Activated T-cell treated with anti-CD3 and anti-CD28 coated beads for 48 hours (primary cell): ENCODE measurements at places on chromosomes 6 and 20.

DNA sequence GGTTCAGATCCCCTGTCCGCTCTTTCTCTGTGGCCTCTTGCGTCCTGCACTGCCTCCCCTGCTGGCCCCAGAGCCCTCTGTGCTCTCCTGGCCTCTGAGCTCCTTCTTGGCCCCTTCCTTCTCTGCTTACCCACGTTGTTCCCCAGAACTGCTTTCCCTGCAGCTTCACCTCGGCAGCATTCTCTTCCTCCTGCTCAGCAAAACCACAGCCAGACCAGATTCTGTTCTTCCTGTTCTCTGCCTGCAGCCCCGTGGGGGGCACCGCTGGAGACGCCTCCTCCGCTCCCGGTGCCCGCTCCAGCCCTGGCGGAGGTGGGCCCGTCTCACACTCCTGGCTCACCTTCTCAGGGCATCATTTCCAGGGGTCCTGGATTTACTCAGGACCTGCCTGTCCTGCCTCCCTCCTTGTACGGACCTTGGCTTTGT lies 59.7 kb downstream of the TCP11 start:
- no peak for DNase-seq

DNA sequence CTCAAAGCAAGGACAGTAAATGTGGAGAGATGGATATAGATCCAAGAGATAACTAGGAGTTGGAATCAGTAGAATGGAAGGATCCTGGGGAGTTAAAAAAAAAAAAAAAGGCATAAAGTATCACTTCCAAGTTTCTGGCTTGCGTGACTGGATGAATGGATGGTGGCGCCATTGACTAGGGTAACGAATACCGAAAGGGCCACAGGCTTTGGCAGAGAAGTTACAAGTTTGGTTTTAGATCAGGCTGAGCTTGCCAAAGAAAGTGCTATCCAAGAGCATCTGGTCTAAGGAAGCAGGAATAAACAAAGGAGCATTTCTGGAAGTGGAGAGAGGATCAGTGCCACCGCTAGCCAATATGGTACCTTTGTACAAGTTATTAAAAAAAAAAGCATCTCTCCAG lies 17.5 kb downstream of the L3MBTL1 start:
- DNase-seq = no peak

DNA sequence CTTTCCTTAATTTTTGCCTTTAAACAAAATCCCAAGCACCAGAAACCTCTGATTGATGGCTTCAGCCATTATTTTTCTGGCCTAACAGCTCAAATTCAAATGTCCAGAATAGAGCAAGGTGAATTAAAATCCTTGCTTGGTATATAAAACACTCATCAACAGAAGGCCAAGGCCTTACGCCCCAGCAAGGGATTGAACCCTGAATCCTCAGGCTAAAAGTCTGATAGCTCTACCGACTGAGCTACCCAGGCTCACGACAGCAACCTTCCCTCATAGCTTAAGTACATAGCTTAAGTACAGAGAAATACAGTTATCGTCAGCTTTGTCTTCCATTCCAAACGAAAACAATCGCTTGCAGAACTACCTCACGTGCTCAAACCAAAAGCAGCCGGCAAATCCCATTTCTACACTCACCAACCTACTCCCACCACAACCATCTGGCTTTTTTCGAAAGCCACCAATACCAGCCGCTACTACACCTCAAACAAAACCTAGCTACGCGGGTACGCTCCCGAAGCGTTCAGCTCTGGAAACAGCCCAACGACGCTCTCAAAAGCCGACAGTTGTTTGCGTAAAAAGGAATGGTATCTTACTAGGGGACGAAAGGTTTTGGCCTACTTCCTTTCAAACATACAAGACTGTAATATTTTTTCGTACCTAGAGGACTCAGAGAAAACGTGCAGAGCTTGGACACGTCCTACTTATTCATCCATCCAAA lies 167.5 kb downstream of the GPX5 start:
- DNase-seq = no peak

- no peak for DNase-seq
These were observed 37.1 kb downstream of the QRSL1 start for GRCh38 chr6:106666282-106667021.

DNA sequence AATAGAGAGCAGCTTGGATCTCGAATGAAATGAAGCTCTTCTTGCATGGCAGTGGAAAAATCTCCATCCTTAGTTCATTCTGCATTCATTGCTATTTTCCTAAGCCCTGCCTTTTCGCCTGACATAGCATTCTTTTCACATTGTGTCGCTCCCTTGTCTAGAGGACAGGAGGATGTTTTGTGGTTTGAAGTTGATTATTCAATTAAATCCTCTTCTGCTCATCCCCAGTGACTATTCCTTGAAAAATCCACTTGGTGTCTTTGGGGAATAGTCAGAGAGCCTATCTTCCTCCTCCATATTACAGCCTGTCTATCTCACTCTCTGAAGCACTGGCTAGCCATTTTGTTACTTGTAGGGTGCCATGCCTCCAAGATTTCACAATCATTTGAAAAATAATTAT lies 161.2 kb downstream of the KLHL32 start:
- no peak for DNase-seq

DNA sequence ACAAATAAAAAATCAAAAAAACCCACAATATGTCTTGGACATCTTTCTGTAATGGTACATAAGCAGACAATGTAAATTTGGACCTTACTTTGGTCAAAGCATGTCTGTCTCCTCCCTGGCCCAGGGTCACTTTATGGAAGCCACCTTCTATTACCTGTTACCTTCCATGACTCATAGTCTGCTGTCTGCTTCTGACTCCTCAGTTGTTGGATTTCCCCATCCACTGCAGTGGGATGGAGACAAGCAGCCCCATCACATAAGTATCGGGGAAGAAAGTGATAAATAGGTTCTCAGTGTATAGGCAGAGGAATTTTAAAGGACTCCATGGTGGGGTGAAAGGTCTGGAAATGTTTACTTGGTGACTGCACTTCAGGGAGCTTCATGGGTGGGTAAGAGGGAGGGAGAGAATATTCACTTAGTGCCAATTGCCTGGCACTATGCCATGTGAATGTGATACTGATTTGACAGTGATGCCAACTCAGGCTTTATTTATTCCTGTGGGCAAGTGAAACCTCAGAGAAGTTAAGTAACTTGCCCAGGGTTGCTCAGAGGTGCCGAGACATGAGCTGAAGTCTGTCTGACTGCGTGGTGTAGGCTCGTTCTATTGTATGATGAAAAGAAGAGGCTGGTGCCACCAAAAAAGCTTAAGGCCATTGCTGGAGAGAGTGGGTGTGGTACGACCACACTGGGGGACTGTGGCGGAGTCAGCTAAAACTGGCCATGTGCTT lies 175.6 kb upstream of the RNF24 start:
- DNase-seq = no peak

DNA sequence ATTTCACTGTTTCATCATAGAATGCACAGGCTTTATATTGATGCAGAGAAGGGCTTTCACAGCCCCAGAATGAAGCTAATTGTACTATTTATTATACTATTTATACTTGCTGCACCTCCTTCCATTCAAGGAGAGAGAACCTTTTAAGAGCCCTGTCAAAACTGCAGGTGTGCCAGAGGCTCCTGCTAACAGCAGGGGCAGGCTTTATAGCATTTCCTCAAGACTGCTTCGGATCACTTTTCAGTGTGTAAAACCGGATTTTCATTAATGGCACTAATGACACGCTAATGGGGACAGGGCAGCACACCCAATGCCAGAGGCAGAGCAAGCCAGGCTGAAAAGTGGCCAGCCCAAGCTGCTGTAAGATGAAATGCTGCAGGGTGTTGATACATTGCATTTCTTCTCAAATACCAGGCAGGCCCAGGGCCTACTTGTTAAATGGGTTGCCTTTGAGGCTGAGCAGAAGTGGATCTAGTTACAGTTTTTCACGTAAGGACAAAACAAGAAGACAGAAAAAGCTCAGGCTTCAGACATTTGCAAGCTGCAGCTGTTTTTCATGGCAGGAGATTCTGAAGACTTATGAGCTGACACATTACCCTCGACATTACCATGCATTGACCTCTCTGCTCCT lies 487.7 kb upstream of the BTBD3 start:
- no peak for DNase-seq

DNA sequence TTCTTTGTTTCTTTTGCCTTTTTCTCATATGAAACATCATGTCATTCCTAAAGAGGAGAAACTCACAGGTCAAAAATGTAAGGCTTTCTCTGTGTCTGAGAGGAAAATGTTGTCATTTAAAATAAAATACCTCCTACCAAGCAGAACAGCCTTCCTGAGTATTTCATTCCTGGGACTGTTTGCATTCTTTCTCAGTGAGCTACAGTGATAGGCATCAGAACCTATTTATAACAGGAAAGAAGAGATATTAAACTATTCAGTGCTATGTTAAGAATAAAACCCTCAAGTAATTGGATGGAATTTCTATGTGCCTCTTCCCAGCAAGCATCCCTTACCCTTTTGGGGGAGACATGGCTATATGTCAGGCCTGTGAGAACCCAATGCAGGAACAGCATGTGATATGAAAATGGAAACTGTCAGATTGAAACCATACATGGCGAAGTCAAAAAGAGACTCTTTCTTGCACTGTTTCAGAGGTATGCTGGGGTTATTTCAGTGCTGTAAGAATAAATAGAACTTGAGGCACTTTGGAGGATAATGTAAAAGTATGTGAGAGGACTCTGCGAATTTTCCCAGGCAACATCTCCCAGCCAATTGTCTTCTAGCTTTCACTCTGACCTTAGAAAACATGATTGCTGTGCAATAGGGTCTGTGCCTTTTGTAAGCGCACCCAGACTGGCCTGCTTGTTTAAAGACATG lies 133.8 kb upstream of the CCN2 start:
- no peak for DNase-seq

- no peak for DNase-seq
These were observed 115.3 kb upstream of the ECI2 start for GRCh38 chr6:4250645-4251044.

DNA sequence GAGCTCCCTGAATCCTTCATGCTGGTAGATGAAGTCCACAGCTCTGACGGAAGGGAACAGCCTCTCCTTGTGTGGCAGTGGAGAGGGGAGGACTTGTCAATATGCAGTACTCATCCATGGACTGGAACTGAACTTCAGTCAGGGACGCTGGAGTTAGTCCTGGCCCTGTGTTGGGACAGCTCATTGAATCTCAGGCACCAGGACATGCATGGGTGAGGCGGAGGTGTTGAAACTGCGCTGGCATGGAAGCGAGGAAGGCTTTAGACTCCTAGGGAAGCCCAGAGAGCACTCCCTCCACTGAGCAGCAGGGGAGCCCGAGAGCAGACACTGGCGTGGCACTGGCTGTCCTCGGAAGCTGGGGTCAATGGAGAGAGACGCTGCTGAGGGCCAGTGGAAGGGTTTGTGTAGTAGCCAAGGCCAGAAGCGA lies 161.3 kb upstream of the GGTLC1 start:
- no peak for DNase-seq

GRCh38 chr6:54879188-54879985 lies 32.8 kb downstream of the FAM83B start:
- DNase-seq = no peak

GRCh38 chr6:55776113-55776512 lies 99.3 kb downstream of the BMP5 start:
- DNase-seq = no peak

DNA sequence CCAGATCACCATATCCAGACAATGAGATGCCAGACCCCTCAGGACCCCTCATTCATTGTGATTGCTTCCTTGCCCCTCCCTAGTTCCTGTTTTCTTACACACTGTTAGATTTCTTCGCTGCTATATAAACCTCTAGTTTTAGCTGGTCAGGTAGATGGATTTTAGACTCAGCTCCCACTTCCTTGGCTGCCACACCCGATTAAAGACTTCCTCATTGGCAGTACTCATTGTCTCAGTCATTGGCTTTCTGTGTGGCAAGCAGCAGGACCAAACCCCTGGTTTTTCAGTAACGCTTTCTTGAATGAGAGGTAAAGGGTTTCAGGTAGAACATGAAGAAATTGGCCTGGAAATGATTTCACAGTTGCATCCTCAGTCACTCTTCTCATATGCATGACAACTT lies 47.9 kb downstream of the QRSL1 start:
- no peak for DNase-seq

DNA sequence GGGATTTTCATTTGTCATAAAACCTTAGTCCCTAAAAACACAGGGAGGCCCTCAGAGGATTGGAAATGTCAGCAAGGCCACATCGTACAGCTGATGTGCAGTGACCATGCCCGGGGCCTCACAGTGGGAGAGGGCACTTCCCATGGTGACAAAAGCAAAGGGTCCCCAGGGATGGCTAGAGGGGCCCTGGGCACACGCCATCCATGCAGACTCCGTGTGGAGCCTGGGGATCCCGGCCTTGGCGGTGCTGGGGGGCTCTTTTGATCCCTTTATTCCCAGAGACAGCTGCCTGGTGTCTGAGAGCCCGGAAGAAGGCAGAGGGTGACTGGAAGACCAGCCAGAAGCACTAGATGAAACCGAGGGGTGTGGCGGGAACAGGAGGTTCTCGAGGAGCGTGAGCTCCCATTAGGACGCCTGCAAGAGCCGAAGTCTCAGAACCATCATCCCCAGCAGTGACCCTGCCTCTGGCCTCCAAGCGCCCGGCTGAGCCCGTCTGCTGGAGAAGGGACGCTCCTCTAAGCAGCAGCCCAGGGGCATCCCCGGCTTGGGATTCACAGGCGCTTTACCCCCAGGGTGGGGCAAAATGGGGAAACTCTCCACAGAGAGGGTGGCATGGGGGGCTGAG lies 49.1 kb upstream of the FRMD1 start:
- no peak for DNase-seq

DNA sequence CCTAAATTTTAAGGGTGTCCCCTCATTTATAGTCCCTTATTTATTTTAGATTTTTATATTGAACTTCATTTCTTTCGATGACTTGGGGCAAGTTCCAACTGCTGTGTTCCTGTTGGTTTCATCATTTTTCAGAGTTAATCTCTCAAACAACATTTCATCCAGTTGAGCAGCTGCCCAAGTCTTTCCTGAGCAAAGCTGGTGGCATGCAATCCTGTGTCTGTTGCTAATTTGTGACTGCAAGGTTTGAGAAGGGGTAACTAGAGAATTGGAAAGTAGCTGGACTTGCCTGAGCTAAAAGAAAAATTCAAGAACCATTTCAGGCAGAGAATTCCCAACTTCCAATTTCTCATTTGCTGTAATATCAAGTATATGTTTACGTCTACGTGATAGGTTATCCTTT lies 881.5 kb upstream of the SLC35B3 start:
- DNase-seq = no peak

DNA sequence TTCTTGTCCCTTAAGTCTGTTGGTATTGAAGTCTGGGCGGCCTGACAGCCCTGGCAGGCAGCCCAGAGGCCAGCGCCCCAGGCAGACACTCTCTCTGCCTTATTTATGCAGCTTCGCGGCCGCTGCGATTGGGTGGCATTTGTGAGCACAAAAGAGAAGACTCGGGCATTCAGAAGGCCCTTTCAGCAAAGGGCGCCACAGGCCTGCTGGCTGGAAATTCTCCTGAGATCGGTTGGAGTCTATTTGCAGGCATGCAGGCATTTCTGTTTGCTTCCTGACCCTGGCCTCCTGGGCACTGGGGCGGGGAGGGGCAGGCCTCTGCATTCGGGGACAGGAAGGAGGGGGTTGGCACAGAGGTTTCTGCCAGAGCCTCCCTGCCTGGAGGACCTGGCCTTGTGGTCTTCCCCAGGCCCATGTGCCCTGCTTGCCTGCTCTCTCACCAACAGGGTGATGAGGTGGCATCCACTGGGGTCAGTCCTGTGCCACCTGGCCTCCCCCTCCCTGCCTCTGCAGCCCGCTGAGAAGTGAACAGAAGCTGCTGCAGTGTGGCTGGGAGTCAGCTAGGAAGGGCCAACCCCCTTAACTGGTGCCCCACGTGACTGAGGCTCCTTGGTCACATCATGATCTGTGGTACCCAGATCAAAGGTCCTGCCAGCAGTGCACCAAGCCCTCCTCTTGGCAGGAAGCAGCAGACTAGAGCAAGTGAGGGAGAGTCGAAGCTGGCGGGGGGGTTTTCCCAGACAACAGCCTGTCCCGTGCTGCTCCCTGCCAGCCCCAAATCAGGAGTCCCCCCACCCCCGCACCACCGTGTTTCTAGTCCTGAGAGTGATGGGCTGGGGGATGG lies 16.6 kb upstream of the CCDC167 start:
- DNase-seq = peak; percentile 77
